ENCODE measurements at places on chromosomes 12 and 14.
A peak's percentile ranks its signal among the peaks of the same experiment; 100 is the strongest.

DNA sequence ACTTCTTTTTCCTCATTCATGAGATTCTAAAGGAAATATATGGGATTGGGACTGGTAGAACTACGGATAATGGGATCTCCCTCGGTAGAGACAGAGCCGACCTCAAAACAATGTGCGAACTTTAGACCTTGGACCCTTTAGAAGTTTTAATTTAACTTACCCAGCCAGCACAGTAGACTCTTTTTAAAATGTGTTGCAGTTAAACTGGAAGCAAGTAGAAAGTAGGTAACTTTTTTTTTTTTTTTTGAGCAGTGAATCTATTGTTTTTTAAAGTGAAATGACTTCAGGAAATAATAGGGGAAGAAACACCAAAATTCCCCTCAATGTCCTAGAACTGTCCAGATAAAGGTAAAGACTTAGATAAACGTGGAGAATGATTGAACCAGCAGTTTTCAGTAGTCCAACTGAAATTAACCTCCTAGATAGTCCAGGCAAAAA is 1.1 kb upstream of the ATXN2 start:
- no peak for DNase-seq

- DNase-seq: no peak
Measured at GRCh38 chr12:50933459-50934124, 18.8 kb upstream of the HIGD1C start.

DNA sequence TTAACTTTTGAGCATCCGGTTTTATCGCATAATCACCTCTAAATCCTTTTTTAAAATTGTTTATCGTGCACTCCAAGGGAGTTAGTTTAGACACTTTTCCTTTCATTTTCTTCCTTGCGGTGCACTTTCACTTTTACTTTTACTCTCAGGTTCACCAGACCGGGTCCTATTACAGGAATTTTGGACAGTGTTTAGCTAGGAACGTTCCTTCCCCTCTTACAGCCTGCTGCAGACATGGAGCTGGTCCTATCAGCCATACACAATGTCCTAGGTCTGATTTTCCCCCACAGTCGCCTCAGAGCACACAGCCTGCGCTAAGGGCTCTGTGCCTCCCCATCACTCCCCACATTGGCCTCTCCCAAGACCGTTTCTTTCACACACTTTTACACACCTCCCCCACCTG is 103.9 kb downstream of the ALG10 start:
- no peak for DNase-seq

GRCh38 chr14:65439117-65439516 is 26.6 kb downstream of the FUT8 start:
- no peak for DNase-seq

GRCh38 chr12:129901254-129901653 is 2.6 kb downstream of the TMEM132D start:
- DNase-seq: no peak

GRCh38 chr12:67426067-67426466 is 156.9 kb downstream of the CAND1 start:
- peak; percentile 77 for DNase-seq

DNA sequence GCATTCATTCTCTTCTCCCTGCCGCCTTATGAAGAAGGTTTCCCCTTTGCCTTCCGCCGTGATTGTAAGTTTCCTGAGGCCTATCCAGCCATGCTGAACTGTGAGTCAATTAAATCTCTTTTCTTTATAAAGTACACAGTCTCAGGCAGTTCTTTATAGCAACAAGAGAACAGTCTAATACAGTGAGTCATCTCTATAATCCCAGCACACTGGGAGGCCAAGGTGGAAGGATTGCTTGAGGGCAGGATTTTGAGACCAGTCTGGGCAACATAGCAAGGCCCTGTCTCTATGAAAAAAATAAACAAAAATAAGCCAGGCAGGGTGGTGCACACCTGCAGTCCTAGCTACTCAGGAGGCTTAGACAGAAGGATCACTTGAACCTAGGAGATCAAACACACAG is 259.9 kb downstream of the CEP128 start:
- DNase-seq: no peak

GRCh38 chr14:60508363-60508706 is 611 bp upstream of the SIX6 start:
- DNase-seq: no peak

GRCh38 chr12:93102744-93103143 is 173.6 kb upstream of the EEA1 start:
- DNase-seq: no peak

- no peak for DNase-seq
Measured at GRCh38 chr12:31308116-31308515, 17.8 kb downstream of the SINHCAF start.

DNA sequence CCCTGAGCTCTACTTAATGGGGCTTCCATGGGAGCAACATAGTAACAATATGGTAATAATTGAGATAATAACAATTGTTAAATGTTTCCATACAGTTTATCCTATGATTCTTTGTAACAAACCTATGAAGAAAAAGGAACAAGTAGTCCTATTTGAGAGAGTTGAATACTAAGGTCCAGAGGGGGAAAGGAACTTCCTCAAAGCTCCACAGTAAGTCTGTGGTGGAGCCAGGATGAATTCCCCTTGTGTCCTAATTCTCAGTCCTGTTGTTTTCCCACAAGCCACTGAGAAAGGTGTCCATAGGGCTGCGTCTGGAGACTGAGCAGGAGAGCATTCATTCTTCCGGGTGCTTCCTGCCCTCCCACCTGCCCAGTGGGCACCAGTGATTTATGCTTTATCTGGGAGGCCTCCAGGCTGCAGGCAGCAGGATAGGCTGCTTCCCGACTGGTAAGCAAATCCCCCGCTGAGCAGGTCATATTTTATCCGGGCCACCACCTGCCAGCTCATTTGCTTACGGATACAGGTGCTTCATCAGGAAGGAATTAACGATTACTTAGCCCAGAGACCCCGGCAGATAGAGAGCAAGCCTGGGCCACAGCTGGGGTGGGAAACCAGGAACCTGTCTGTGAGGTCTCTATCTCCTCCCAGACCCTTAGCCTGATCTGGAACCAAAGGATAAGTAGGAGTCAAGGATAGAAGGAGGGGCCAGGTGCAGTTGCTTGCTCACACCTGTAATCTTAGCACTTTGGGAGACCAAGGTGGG is 33.9 kb upstream of the FAM222A start:
- DNase-seq: no peak

GRCh38 chr14:102776761-102777710 is at the start of gene TRAF3:
TRAF3 (plus strand) TSS chr14:102777449; CDS start chr14:102870202, 92,753 bp downstream.
- no peak for DNase-seq

DNA sequence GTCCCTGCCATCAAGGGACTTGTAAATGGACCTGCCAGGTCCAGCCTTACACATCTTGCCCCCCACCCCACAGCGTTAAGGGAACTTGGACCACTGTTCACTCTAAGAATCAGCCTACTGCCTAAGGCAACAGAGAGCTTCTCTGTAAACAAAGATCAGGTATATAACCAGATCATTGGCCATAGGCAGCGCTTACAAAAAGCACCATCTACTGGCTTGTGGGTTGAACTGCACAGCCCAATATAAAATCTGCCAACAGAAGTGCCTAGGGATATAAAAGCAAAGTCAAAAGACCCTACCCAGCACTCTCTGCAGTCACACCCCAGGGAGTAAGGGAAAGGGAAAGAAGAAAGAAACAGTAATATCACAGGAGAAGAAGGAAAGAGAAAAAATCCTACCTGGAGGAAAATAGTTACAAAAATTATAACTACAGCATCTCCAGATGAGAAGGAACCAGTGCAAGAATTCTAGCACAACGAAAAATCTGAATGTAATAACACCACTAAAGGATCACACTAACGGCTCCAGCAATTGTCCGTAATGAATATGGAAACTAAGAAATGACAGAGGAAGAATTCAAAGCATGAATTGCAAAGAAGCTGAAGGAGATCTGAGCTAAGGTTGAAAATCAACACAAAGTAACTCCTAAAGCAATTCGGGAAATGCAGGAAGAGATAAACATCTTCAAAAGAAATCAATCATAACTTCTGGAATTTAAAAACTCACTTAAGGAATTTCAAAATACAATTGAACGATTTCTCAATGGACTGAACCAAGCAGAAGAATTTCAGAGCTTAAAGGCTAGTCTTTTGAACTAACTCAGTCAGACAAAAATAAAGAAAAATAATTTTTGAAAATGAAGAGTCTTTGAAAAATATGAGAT is 95.2 kb upstream of the PCED1B start:
- no peak for DNase-seq

DNA sequence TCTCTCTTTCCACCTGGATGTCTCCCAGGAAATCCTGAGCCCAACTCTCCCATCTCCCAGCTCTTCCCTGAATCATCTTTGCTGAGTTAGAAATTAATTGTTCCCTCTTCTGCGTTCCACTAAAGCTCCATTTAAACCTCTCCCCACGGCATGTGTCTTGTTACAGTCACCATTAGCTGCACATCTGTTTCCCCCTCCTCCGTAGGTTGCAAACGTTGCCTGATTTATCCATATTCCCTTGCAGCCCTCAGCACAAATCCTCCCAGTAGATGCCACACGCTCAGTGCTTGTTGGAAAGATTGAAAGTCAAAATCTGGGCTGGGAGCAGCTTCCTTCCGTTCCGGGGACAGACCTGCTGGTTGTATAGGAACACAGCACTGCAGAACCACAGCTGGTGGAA is 90.4 kb downstream of the SLC24A4 start:
- no peak for DNase-seq

GRCh38 chr14:90656973-90657372 is 159.3 kb downstream of the TTC7B start:
- no peak for DNase-seq

DNA sequence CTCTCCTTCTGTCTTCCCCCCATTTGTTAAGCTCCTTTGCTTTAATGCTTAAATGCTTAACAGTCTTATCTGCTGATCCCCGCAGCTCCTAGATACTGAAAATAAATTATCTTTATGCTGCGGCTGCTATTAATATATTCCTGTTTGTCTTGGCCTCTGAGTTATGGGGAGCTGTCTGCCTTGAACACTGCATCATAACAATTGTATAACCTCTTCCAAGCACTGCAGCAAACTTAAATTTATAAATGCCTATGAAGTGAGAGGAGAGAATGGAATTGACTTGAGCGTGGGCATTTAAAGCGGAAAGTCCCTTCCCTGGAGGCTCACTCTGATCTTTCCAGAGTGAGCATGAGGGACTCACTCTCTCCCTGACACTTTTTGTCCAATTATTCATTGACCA is 23.1 kb upstream of the DCP1B start:
- DNase-seq: no peak

GRCh38 chr12:18797604-18798003 is 59.7 kb downstream of the CAPZA3 start:
- DNase-seq: no peak

DNA sequence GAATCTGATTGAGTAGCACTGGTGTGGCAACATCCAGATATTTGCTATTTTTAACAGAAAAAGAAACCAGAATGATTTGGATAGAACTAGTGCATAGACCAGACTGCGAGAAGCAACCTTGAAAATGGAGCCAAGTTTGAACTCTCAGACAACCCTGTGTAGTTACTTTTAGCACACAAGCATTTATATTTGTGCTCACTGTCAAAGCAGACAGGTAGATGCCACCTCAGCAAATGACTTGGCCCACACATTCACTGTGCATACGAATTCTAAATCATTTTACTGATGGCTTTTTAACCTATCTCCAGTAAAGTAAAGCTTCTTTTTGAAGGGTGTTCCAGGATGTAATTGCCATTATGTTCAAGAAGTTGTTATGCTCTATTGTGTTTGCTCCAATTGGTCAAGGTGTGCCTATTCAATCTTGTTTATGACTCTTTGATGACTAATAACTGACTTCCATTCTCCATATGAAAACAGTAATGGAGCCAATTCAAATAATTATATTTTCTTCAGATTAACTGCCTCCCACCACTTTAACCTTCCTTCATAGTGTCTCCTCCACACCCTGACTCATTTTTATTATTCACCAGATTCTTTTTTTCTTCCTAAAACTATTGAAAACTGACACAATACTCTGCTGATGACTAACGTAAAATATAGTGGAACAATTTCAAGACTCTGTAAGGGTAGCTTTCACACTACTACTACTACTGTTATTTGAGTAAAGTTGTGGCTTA is 138.5 kb downstream of the CCER1 start:
- DNase-seq: no peak

- DNase-seq: no peak
Measured at GRCh38 chr14:100450049-100450448, 126.9 kb downstream of the SLC25A47 start.

- no peak for DNase-seq
Measured at GRCh38 chr14:94113490-94113889, 3.0 kb downstream of the IFI27 start.

DNA sequence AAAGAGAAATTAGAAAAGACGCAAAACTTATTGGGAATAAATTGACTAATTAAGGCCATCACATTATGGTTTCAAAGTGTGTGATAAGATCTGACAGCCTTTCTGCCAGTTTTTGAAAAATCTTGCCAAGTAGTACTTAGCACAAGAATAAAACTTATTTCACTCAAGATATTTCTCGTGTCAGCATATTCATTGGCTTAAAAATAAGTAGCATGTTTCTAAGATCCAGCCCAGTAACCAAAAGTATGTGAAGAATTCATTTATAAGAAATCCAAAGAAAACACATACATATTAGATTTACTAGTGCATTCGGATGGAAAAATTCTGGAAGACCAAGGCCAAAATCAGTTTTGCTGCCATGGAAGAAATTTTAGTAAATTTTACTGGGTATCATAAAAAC is 1135.0 kb downstream of the GALC start:
- DNase-seq: no peak

- no peak for DNase-seq
Measured at GRCh38 chr12:103679421-103680170, 92.5 kb downstream of the STAB2 start.

DNA sequence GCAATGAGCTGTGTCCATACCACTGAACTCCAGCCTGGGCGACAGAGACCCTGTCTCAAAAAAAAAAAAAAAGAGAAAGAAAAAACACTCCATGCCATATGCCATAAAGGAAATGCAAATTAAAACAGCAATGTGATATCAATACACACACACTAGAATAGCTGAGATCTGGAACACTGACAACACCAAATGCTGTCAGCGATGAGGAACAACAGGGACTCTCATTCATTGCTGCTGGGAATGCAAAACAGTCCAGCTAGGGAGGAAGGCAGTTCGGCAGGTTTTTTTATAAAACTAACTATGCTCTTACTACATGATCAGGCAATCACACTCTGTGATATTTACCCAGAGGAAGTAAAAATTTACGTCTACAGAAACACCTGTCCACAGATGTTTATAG is 3.4 kb upstream of the ABCB9 start:
- DNase-seq: no peak

DNA sequence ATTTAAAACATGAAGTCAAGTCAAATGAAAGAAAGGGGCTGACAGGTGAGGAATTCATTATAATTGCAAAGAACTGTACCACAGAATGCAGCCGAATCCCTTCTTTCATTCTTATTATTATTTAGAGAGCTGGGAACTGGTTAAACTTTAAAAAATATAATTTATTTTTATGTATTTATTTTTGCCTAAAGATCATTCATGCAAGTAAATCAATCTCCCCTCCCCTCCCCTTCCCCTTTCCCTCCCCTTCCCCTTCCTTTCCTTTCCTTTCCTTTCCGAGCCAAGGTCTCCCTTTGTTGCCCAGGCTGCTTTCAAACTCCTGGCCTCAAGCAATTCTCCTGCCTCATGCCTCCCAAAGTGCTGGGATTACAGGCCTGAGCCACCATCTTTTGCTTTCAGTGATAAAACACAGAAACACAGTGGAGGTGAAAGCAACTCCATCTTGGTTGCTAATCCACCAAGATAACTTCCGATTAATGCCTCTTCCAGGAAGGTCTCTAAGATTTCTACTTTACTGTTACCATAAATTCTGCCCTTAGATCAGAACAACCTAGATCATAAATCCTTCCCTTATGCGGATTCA is 6.0 kb upstream of the UBC start:
- DNase-seq: no peak

GRCh38 chr14:92914087-92914656 is 8.8 kb upstream of the CHGA start:
- no peak for DNase-seq

- DNase-seq: no peak
Measured at GRCh38 chr14:34180869-34181268, 230.0 kb upstream of the EGLN3 start.
